ENCODE measurements at places on chromosomes 4 and X.

GRCh38 chrX:101986586-101986985, 54.8 kb upstream of the ZMAT1 start:
- no peak for DNase-seq

GRCh38 chrX:141760761-141761160, 62.2 kb upstream of the SPANXD start:
- no peak for DNase-seq

GRCh38 chr4:789571-790465, 36.1 kb downstream of the CPLX1 start:
- no peak for DNase-seq

GRCh38 chr4:14868426-14869395, 133.6 kb upstream of the CPEB2 start:
- no peak for DNase-seq

GRCh38 chrX:119755981-119756533, 2.3 kb upstream of the SOWAHD start:
- no peak for DNase-seq

GRCh38 chr4:130689181-130689580, 1593.2 kb downstream of the C4orf33 start:
- no peak for DNase-seq

GRCh38 chr4:53273726-53274125, 92.1 kb downstream of the SCFD2 start:
- no peak for DNase-seq

GRCh38 chrX:72274526-72274925, 2.5 kb downstream of the RPS4X start:
- no peak for DNase-seq

- DNase-seq = no peak
These were observed 108.4 kb upstream of the ATXN3L start for GRCh38 chrX:13428053-13428786.

Data from right forelimb (tissue), 1 donor.